Foreskin melanocyte (primary cell): ENCODE measurements at places on chromosomes 12 and 14.

DNA sequence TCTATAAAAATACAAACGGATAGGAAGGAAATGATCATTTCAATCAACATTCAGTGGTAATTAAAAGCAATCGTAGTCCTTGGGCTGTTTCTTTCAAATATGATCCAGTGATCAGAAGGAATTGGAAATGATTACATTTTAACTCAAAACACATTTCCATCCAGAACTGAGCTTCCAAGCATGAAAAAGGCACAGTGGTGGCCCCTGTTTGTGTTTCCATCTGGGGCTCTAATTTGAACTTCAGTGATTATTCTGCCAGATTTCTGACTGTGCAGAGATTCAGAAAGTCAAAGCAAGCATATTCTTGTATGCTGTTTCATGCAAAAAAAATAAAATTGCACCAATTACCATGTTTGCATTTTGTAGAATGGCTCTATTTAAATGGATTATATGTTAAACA is 157.0 kb upstream of the LMNTD1 start:
- no peak for DNase-seq

- DNase-seq = no peak
Measured at GRCh38 chr12:51915951-51916350, 8.6 kb downstream of the ACVRL1 start.

DNA sequence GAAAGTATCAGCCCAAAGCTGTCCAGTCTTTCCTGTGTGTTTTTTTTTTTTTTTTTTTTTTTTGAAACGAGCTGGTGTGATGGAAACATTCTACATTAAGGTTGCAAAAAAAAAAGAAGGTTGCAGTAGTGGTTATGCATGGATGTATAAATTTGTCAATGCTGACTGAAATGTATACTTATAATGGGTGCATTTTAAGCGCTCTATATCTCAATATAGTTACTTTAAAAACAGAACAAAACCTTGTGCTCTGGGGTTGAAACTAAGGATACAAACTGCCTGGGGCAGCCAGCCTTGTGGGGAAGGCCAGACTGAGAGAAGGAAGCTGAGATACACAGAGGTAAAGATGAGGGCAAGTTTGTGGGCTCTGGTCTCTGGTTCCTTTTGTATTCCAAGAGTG is 87.3 kb upstream of the RMST start:
- DNase-seq = no peak

GRCh38 chr14:33016613-33017012 is 77.9 kb downstream of the NPAS3 start:
- no peak for DNase-seq

DNA sequence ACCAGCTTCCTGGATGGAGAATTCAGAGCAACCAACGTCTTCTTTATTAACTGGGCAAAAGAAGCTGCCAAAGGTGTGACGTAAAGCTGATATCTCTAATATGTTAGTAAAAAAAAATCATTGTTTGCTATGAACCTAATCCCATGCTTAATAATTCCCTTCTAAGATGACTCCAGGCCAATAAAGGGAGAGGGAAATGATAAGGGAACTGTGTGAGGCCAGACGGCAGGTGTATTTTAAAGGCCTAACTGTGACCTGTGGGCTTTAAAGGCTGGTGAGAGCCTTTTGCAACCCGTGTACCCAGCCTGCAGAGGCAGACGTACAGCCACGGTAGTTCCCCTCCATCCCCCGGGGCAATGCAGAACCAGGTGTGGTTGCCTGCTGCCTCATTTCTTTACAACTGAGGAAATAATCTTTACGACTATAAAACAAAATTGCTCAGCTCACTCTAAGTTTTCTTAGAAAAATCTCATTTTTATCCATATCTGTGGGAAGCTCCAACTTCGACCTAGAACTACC is 370.6 kb downstream of the EGLN3 start:
- DNase-seq = no peak

DNA sequence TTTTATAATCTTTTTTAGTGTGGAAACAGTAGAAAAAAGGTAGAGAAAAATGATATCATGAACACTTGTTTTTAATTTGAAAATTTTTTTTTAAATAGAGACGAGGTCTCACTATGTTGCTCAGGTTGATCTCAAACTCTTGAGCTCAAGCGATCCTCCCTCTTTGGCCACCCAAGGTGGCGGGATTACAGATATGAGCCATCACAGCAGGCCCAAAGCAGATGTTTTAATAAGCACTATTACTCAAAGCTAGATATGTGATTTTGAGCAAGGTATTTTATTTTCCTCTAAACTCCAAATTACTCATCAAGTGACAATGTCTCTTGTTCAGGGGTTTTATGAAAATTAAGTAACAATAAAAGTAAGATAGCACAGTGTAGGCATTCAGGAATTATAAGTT is 10.7 kb upstream of the WDR89 start:
- DNase-seq = no peak

DNA sequence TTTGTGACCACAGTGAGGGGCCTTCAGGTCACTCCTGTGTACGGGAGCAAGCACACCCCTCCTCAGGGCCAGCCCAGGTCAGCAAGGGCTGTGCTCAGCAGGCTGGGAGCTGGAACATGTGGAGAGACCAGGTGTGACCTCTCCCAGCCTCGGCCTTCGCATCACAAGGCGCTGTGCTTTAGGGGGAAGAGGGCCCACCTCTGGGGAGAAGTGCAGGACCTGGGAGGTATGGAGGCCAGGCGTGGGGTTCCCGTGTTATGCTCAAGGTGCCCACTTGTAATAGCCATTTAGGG is 194.6 kb upstream of the PRMT8 start:
- DNase-seq = no peak

DNA sequence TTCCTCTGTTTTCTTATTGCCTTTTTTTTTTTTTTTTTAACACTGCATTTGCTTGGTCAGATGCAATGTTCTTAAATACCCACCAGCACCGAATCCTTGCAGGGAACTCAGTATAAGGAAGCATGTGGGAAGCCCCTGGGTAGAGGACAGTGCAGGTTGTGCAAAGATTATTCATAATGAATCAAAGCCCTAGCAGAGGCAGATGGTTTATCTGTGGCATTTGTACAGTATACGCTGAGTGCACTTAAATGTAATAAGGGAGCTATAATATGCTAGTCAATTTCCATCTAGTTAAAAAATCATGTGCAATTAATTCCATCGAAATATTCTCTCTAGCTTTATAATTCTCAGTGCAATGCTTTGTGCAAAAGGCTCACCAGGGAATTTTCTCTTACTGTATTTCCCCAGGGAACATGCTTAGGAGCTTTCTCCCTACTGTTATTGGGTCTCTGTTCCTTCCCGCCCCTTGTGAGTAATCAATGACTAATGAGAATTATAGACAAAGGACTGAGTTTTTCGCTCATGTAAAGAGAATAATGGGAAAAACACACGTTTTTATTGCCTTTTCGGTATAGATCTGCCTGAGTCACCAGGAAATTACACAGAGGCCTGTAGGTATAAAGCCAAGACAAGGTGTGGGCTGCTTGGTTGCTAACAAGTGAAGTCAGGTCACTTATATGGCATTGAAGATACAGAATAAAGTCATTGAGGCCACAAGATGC is 1214.3 kb upstream of the TMEM132C start:
- no peak for DNase-seq

DNA sequence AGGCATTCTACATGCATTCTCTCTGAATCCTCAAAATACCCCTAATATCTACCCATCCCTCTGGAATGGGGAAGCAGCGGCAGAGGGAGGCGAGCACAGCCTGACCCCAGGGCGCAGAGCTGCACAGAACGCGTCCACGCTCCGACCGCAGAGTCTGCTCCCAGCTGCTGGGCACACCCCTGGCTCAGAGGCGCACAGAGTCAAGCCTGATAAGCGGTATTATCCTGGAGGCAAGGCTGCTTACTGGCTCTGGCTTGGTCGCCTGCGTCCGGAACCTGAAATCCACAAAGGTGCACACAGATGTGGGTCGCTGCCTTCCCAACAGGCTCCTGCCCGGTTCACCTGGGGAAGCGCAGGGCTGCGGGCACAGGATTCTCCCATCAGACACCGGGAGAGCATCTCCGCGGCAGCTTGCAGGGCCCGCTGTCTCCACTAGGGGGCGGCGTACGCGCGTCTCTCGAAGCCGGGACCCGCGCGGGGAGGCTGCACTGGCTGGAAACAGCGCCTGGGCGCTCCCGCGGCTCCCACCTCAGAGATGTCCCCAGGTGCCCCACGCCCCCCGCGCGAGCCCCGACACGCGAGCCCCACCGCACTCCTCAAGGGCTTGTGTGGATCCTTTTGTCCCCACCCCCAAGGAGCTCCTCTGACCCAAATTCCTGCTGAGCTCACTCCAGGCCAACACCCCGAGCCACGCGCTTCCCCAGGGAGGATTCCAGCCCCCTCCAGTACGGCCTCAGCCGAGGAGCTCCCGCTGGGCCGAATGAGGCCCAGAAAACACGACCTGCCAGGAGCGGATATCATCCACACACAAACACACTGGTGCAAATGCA is 120.1 kb upstream of the FZD10 start:
- DNase-seq = no peak

DNA sequence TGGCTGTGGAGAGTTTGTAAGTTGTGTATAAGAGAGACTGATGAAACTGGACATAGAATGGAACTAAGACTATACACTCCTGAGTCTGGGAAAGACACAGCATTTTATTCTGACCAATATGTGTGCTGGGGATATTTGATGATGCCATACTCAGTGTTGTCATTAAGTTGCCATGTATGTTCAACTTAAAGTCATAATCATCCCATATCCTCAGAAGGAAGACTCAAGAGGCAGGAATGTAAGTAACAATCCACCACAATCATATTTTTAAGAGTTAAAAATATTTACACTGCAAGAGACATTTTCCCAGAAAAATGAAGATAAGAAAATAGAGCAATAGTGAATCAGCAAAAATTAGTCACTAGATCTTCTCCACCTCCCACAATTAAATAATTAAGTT is 120.1 kb downstream of the MDGA2 start:
- no peak for DNase-seq

DNA sequence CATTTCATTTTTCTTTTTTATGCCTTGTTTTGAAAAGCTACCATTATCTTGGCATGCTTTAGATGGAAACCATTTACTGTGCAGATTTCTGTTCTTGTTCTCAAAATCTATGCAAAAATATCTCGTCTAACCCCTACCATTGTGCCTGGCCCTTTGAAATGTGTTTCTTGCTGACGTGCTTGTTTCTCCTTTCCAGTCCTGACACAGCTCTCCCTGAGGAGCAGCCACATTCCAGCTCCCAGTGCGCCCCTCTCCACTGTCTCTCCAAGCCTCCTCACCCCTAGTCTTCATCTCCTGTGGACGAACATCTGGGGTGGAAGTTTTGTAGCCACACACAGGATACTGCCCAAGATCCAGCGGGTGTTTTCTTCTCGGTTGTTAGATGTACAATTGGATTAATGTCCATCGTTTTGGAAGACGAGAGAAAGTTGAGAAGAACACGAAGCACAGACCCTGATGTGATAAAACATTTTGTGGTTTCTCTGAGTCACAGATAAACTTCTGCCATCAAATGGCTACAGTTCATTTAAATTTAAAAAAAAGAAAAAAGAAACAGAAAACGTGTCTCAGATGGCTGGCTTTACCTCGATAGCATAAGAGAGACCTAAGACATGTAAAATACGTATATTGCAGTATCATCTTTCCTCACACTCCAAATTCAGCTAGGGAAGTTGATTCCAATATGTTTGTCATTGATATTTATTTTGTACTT is 21.9 kb upstream of the FGD4 start:
- DNase-seq = no peak

DNA sequence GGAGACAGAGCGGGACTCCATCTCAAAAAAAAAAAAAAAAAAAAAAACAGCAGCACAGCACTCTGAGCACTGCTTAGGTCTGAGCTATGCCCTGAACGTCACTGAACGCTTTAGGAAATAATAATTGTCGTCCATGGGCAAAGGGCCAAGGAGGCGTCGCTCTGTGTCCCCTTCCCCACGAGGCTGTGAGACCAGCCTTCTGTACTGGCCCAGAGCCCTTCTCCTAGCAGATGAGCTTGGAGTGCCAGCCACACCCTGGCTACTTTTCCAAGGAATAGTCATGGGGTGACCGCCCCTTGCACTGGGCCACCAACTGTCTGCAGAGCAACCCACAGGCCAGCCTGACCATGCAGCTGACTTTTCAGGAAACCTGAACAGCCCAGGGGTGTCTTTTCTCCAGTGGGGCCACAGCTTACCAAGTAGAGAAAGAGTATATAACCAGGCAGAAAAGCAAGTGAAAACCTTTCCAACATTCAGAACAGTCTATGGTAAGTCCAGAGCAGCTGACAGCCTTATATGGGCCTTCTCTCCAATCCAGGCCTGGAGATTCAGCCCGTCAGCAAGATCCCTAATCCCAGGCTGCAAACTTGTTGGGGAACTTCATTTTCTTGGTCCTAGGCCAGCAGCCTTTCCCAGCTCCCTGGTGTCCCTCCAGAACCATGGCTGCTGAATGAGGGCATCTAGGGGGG is 28.5 kb downstream of the CD9 start:
- DNase-seq = no peak

DNA sequence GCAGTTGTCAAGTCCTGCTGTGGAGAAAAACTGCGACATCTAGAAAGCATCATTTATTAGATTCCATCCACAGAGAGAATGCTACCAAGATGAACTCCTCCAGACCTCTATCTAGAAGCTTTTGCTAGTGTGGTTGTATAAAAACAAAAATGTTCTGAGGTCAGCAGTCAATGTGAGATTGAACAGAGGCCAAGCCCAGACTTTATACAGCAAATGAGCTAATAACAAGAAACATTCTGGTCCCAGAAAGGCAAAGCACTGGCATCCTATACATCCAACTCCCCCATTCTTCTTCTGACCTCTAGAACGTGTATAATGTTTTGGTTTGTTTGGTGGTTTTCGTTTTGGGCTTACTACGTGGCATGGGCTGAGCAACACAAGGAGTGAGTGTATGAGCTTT is 26.7 kb upstream of the RIN3 start:
- no peak for DNase-seq

GRCh38 chr14:68261092-68261842 is 441.7 kb downstream of the RAD51B start:
- no peak for DNase-seq

GRCh38 chr12:29149691-29150281 is 708 bp downstream of the FAR2 start:
- DNase-seq = no peak

- no peak for DNase-seq
Measured at GRCh38 chr14:20618271-20618749, 23.2 kb downstream of the OR6S1 start.

- DNase-seq = no peak
Measured at GRCh38 chr12:3574986-3575385, 84.0 kb downstream of the PRMT8 start.

GRCh38 chr12:122753319-122753650 is 661 bp downstream of the DENR start:
- DNase-seq = no peak

DNA sequence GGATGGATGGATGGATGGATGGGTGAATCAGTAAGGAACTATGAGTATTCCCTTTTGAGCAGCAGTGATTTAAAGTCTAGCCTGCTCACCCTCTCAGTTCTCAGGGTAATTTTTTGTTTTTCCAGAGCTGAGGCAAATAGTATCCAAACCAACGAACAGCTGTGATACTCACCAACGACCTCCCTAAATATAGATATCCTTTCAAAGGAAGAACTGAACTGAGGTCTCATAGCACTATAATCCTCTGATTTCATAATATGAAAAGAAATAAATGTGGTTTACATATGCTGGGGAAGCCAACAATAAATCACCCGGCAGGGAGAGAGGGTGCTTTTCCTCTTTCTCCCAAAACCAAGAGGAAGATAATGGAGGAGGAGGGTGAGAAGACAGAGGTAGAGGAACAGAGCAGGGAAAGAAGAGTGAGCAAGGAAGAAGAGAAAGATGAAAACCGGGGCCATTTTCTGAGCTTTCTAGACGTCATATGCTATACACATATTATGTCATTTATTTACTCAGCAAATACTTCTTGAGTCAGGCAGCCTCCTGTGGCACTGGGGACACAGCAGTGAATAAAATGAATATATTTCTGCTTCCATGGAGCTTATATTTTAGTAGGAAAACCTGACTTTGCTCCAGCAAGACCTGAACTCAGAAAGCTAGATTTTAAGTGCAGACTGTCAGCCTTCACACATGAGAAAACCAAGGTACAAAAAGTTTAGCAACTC is 710.7 kb upstream of the TBX3 start:
- no peak for DNase-seq
